ENCODE measurements at places on chromosomes 6 and 20.

- no peak for DNase-seq
Observed at GRCh38 chr6:33813990-33814985, 10.5 kb upstream of the MLN start.

DNA sequence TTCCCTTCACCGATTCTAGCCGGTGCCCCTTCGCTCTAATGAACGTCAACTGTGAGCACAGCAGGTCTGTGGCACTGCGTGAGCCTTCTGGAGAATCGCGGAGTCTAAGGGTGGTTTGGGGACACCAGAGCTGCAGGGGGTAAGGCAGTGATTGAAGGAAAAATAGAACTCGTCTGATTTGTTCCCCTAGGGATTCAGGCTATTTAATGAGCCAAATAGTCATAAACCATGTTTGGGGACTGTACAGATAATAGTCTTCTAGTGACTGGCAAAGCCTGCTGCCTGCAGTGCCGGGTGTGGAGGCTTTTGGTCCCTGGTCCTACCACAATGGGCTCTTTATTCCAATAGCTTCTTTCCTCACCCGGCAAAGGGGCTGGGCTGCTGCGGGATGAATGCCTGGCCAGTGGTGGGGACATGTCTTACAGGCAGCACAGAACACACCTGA is 11.1 kb upstream of the NTSR1 start:
- DNase-seq = no peak

GRCh38 chr6:66210964-66211363 is 503.9 kb upstream of the EYS start:
- DNase-seq = no peak

DNA sequence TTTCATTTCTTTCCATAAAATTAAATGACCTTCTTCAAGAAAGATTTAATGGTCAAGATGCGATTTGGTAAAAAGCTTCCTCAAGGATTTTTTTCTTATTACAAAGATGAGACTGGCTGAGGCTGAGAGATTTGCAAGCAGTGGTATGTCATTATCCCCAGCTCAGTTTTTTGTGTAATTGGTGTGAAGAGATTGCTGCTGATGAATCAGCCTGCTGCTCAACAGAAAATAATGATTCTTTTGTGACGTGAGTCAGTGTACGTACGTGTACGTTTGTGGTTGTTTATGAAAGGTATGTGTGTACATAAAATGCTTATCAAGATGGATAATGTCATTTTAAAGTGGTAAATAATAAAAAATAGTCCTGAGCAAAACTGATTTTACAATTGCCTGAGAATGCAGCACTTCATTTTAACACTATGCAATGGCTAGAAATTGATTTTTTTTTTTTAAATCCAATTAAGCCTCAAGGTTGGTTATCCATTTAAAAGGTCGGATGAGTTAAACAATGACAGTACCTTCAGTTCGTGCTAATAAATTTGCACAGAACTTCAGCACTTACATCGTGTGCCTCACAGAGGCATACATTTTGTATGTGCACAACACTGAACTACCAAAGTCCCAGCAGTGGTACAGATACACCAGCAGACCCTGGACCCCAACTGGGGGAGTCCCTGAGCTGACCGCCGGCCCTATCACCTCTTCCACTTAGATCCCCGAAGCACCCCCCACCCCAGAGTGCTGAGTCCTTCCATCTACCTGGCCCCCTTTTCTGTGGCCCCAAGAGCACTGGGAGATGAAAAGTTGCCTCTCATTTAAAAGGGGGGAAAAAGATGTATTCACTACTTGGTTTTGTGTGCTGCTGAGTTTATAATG is 9.7 kb upstream of the NPEPL1 start:
- DNase-seq = peak; percentile 4

GRCh38 chr20:36849333-36850065 is 26.4 kb upstream of the TLDC2 start:
- DNase-seq = no peak

DNA sequence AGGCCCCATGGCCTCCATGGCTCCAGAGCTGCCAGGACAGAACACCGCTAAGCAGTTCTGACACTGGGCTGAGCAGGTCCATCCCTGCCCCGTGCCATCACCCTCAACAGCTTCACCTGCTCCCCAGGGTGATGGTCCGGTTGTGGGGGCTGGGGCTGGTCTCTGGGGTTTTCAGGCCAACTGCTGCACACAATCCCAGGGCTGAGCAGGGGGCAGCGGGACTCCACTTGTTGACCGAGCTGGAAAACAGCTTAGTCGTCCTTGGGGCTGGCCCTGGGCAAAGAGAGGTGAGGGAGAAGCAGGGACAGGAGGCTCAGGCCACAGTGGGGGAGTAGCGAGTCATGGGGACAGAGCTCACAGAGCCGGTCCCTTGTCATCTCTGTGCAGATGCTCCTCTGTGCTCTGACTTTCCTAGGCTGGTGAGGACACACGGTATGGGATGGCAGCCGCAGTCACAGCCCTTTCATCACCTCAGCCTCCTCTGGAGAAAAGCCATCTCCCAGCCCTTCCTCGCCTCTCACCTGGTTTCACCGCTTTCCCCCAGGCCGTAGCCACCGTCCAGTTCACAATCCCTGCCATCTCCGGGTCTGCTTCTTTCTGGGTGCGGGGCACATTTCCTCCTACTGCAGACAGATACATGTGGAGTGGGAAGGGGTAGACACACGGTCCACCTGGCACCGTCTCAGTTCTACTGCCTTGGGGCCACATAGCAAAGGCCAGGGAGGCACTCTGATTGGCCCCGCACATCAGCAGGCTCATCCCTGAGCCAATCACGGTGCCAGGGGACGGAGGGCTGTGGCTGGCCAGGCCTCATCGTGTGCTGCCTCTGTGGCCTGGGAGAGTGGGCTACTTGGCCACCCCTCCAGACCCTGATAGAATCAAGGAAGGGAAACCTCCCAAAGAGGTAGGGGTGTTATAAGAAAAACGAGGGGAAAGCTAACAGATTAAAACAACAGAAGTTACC is 19.1 kb downstream of the MDFI start:
- DNase-seq = no peak

- no peak for DNase-seq
Observed at GRCh38 chr6:161649068-161649467, 375.2 kb upstream of the AGPAT4 start.

DNA sequence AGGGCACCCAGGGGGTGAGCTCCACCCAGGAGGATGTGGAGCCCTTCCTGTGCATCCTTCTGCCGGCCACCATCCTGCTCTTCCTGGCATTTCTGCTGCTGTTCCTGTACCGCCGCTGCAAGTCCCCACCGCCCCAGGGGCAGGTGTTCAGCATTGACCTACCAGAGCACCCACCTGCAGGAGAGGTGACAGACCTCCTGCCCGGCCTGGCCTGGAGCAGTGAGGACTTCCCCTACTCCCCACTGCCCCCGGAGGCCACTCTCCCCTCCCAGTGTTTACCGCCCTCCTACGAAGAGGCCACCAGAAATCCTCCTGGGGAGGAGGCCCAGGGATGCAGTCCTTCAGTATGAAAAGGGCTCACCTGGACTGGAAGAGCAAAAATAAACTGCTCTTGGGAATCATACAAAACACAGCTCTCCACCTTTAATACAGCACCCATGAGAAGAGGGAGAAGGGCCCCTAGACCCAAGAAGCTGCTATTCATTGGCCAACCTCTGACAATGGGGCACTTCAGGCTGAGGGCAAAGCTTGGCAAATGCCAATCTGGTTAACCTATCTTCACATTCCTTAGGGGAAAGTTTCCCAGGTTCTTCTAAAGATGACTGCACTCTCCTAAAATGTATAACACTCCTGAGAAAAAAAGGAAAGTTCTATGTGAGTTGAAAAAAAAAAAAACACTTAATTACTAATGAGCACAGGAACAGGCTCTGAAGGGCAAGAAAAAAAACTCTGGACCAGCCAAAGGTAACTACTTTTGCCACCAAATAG is 5.0 kb downstream of the SMIM28 start:
- no peak for DNase-seq

DNA sequence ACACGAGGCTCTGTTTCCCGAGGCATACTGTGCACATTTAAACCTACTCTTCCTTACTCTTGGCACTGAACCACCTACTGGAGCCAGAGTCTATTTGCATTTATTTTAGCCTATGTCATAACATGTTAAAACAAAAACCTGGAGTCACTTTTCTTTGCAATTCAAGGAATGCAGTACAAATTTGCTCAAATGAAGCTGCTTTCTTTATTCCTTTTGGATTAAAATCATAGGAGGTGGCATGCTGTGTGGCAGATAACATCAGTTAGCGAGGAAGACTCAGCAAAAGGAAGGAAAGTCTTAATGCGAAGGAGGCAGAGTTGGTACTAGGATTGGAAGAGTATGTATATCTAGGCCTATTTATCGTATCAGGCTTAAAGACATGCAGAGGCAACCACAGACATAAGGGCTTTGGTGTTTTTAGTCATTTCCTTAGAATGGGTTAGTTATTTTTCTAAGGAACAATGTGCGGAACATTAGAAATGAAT is 92.9 kb downstream of the SAMD3 start:
- DNase-seq = no peak
